ENCODE measurements at places on chromosomes 2 and 18. TPM values are rescaled to one million over a fixed set of nuclear protein-coding genes. Genes with fewer than 3 reads are reported as not detected.

Gene SEMA4F
- 10.1 TPM for total RNA-seq

Gene PRKAG3
- not detected for total RNA-seq

Gene RSAD2
- total RNA-seq = 5.0 TPM

Gene CHST9
- total RNA-seq = not detected
